ENCODE measurements at places on chromosomes 7 and 10.

- peak; percentile 67 for DNase-seq
Observed at GRCh38 chr10:7412237-7412927, 1.5 kb upstream of the SFMBT2 start.

DNA sequence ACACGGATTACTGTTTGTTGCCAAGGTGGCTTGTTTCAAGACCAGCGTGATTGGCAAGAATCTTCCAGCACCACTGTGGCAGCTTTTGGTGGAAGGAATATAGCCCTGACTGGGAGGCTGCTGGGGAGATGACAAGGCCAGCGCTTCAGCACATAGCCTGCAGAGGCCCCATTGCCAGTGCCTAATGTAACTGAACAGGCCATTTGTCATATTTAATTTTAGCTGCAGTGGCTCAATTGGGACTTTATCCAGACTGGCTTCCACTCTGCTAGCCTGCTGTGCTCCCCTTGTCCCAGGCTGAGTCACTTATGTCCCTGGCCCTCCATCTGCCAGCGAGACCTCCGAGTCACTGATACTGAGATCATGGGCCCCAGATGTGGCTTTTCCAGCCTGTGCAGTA, 483.1 kb downstream of the GALNT17 start:
- DNase-seq: no peak

GRCh38 chr7:40105879-40106473, 28.4 kb downstream of the MPLKIP start:
- DNase-seq: no peak

DNA sequence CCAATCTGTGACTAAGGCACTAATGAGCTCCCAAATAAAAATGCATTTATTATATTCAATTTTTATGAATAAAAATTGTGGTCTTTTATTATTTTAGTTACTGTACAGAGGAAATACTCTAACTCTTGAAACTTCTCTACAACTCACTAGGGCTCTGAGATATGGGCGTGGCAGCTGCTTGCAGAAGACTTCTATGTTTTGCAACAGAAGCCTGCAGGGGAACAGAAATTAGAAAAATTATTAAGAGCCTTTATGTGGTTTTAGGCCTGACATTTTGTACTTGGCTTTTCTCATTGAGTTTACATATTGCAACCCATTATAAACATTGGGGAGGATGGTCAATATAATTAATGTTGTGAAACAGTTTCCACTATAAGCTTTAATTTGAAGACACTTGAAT, 581.4 kb downstream of the TNS3 start:
- no peak for DNase-seq

DNA sequence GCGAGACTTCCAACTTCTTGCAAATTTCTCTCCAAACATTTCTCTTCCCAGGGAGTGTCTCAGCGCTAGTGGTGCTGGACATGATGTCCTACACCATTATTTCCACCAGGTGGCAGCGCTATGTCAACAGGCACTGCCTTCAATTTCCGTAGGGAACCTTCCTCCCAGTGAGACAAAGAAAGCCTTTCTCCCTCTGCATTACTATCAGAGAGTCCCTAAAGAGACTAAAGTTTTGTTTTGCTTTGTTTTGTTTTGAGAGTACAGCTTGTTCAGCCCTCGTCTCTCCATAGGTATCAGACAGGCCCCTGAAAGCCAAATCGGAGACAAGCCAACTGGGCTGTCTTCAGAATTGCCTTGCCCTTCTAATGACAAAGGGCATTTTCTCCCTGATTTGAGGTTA, 44.2 kb upstream of the GGCT start:
- peak; percentile 37 for DNase-seq

DNA sequence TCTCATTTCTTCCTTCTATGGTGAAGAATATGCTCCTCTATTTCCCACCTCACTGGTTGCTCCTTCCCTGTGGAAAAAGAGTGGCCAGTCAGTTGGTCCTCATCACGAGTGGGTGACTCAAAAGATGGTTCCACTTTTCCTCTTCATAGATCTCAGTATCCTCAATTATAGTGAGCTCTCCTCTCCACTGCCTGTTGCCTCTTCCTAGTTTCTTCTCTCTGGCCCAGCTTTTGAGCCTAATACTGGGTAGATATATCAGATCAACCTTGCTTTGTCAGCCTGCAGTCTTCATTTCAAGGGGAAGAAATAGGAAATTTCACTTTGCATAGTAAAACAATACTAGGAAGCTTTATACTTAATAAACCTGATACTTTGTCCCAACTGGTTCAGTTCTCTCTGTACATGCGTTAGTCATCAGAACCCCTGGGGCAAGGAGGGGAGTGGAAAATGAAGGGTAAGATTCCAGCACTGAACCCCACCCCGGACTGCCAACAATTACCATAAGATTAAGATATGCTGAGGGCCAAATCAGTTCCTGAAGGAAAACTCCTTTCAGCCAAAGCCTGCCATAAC, 15.5 kb upstream of the WNT16 start:
- DNase-seq: no peak

- DNase-seq: peak; percentile 98
Observed at GRCh38 chr7:127651556-127652332, at the start of gene SND1. Gene SND1 (plus strand): TSS chr7:127652194. CDS start chr7:127652374, 180 bp downstream.

GRCh38 chr7:101792051-101792681, 25.3 kb upstream of the CUX1 start:
- DNase-seq: no peak

DNA sequence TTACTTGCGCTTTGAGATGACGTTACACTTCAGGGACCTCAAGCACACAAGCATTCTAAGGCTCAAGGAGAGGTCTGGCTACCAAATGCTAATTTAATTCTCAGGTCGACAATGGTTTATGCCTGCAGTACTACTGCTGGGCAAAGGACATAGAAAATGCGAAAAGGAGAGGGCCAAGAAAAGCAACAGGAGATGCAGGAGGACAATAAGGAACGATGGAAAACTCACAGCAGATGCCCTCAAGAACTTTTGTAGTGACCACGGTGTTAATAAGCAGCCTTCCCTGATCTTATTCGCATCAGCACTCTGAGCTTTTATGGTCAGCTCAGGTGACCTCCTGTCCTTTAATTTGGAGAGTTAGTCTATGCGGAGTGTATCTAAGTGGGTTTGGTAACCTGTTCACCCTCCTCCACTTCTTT, 146.3 kb downstream of the GPR85 start:
- DNase-seq: no peak

GRCh38 chr7:71842381-71842780, 569.8 kb downstream of the CALN1 start:
- DNase-seq: no peak

- DNase-seq: no peak
Observed at GRCh38 chr10:5506246-5506645, 6.9 kb upstream of the CALML5 start.

DNA sequence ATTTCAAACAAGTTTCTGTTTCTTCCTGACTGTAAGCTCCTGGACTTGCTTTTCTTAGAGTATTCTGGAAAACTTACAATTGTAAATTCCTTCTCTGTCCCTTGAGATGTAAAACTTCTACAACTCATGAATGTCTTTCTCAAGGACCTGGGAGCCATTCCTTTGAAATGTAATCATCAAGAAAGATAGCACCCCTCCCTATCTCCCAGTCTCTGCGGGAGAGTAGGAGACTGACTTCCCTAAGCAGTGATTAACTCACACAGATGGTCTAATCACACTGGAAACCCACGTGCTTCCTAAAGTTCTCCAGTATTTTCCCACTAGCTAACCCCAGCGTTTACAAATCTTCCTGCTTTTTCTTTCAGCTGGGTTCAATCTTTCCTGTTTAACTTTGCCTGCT, 549.4 kb downstream of the SORCS1 start:
- no peak for DNase-seq

DNA sequence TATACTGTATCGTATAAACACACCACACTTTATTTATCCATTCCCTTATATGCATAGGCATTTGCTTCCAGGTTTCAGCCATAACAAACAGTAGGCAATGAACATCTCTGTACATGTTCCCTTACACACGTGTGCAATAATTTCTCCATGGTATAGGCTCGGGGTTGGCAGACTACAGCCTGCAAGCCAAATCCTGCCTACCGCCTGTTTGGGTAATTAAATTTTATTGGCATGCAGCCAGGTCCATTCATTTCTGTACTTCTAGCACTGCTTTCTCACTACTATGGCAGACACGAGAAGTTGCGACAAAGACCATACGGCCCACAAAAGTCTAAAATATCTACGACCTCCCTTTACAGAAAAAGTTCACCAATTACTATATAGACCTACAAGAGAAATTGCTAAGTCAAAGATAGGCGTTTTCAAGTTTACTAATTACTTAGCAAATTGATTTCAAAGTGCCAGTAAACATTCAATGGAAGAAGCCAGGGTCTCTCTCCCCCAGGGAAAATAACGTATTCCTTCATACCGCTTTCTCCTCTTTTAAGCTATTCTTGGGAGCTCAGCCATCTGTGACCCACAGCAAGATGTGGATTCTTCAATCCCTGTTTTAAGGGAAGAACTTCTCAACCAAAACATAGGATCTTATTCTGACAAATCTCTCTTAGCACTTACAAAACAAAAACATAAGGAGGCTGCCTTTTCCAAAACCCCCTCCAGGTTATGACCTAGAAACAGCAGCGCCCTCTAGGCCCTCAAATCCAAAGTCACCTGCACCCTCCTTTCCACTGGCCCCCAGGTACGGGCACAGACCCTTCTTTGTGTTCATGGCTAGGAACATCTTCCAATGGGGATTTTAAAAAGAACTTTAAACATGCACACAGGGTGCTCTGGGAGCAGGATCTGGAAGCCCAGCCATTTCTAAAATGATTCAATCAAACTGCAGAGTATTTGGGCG, 100.5 kb downstream of the FGFR2 start:
- DNase-seq: no peak

- DNase-seq: no peak
Observed at GRCh38 chr7:25861601-25862260, 290.3 kb upstream of the NFE2L3 start.

GRCh38 chr7:141232286-141233051, 158.6 kb downstream of the TMEM178B start:
- no peak for DNase-seq

DNA sequence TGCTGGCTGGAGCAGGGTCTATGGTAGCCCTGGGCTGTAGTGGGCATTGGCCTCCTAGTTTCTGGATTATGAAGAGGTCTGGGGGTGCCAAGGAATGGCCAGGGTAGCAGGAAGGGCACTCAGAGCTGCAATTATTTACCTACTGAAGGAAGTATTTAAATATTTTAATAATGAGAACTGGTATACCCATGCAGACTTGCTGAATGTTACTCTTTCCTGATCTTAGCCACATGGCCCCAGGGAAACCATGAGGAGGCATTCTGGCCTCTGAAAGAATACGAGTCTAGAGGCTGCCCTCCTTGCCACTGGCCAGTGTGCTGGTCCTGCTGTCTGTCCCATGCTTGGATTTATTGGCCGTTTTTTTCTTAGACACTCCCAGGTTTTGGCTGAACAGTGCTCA, 599.7 kb downstream of the LRMDA start:
- DNase-seq: no peak

- no peak for DNase-seq
Observed at GRCh38 chr10:90125456-90126255, 424.3 kb downstream of the KIF20B start.

DNA sequence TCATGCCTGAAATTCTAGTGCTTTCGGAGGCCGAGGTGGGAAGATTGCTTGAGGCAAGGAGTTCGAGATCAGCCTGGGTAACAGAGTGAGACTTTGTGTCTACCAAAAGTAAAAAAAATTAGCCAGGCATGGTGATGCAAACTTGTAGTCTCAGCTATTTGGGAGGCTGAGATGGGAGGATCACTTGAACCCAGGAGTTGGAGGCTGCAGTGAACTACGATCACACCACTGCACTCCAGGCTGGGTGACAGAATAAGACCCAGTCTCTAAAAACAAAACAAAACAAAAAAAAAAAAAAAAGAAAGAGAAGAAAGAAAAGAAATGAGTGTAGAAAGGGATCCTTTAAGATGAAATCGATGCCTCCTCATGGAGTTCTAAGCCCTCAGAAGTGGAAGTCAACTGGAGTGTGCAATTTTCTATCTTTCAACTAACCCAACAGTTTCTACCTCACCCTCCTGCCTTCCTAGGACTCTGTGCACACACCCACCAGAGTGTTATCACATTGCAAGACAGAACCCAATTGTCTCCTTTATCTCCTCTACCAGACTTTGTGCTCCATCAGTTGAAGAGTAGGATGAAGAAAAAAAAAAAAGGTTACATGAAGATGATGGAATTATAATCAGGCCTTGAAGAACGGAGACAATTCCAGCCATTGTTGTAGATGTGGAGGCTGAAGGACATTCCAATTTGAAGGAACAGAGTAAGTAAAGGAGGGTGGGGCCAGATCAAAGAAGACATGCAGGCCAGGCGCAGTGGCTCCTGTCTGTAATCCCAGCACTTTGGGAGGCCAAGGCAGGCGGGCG, 26.9 kb downstream of the NYAP1 start:
- no peak for DNase-seq

GRCh38 chr7:158730383-158731346, 26.1 kb upstream of the NCAPG2 start:
- no peak for DNase-seq

DNA sequence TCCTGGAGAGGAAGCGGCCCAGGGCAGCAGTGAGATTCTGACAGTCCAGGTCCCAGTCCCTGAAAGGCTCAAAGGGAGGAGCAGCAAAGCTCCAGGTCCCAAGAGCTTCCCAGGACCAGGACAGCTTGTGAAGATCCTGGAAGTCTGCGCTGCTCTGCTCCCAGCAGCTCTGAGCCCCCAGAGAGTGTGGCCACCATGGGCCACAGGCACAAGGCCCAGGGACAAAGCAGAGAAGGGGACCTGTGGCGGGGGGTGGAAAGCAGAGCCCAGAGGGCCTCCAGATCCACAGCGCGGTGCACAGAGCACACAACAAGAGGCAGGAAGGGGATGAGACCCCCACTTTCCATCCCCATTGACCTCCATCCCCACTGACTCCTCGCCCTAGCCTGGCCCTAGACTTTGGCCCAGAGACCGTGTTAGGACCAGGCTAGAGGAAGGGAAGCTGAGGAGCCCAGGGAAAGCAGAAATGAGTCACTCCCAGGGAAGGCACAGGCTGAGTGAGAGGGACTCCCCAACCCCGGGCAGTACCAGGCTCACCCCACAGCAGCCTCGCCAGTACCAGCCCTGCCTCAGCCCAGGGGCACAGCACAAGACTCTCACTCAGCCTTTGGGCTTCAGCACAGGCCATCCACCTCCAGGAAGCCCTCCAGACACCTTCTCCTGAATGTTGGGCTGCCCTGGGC, 75.5 kb downstream of the GRID1 start:
- DNase-seq: no peak

DNA sequence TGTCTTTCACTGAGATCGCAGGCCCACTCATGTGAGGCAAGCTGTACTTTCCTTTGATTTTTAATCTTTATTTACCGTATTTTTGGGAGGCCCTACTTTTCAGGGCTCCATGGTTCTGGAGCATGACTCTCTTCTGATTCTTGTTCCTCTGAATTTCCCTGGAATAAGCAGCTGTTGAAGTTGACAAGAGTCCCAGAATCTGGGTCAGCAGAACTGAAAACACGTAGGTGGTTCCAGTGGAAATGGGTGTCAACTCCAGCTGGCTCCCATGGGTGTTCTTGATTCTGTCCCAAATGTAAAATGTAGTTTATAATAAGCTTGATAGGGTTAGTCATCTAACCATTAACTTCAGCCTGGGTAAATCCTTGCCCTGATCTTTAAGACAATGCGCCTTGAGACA, 409.4 kb downstream of the GATA3 start:
- no peak for DNase-seq

GRCh38 chr7:44235066-44235465, 34.3 kb downstream of the YKT6 start:
- no peak for DNase-seq
